ENCODE measurements at places on chromosomes 3 and 15.

- DNase-seq = no peak
These were observed 302.9 kb downstream of the TLE3 start for GRCh38 chr15:69794645-69795469.

DNA sequence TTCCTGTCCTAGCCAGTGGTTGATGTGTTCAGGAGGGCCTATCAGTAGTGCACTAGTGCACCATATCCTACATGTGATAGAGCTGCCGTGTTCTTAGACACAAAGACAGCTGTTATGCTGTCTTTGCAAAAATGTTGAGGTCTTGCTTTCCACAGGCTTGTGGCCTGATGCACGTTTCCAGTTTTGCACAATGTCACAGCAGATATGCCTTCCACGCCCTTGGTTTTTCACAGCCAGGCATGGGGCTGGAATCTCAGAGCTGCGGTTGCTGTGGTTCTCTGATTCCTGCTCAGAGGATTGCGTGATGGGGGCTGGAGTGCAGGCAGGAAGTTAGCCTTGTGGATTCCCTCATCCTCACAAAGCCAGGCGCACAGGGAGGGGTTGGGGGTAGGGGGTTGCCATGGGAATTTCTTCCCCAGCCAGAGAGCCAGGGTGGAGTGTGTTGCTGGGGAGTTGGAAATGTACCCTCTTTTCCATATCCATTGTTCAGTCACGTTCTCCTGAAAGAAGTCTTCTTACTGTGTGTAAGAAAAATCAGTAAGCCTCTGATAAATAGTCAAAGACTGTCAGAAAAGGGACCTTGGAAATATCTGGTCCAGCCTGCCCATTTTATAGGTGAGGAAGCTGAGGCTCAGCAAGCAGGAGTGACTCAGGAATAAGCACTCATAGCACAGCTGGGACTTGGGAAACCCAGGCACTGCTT is 79.4 kb downstream of the SMAD3 start:
- no peak for DNase-seq

- DNase-seq = no peak
These were observed 6.4 kb downstream of the POC1A start for GRCh38 chr3:52147804-52148203.

- no peak for DNase-seq
These were observed 6.2 kb downstream of the PPARG start for GRCh38 chr3:12294885-12295580.

- no peak for DNase-seq
These were observed 45.2 kb downstream of the ATP2B2 start for GRCh38 chr3:10459954-10460754.

GRCh38 chr15:23881291-23881690 is 194.2 kb upstream of the NDN start:
- DNase-seq = no peak

DNA sequence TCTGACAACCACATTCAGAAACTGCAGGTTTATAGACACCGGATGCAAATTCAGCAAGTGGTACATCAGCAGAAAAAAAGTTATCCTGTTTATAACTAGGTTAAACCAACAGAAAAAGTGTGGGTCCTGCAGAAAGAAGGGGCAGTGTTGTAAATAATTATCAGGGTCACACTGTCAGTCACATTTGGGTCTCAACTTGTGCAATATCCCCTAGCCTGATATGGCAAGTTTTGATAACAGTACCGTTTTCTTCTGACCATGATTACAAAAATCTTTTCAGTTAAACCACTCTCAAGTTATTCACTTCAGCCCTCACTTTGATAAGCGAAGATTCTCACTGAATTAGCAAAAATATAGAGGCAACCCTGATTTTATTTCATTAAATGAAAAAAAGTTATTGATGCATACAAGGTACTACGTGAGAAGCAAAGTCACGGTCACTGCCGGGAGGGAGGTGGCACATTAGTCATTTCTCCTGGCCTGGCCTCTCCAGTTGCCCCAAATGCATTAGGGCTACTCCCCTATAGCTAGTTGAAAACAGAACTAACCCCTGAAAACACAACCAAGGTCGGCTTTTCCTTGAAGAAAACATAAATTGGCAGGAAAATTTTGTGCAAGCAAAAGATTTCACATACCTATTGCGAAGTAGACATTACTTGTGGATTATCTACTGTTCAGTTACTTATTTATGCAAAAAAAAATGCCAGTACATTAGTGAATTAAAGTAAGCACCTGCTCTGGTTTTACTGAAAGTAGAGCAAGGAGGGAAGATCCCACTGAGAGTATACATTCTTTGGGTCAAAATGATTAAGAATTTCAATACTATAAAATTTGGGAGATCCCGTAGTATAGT is 28.6 kb downstream of the IL5RA start:
- no peak for DNase-seq

DNA sequence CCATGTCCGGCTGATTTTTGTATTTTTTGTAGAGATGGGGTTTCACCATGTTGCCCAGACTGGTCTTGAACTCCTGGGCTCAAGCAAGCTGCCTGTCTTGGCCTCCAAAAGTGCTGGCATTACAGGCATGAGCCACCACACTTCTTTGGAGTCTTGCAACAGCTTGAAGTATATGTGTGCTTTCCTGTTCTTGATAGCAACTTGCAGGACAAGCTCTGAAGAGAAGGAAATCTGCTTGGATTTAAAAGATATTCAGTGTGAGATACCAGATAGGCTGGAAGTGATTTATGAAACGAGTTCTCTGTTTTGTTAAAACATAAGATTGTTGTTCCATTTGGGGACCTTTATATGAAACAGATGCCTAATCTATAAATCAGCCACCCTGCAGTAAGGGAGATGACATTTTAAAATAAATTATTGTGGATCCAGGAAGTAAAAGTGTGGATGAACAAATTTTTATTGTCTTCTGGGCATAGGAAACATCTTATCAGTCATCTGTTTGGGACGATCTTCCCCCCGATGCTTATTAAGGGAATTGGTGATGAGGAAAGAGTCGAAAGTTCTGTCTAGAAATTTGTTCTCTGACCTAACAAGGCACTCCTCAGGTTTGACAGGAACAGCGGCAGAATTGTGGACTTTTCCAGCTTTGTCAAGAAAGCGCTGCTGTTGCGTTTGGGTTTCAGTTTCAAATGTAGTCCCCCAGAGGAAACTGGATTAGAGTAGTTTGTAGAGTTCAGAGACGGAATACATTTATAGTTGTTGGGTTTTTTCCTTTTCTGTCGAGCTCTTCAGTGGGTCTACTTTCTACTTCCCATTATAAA is 53.7 kb upstream of the MAGI1 start:
- no peak for DNase-seq

- DNase-seq = no peak
These were observed 35.2 kb downstream of the RNF13 start for GRCh38 chr3:149848238-149848637.
